Natural killer cell (primary cell): ENCODE measurements at places on chromosomes 6 and 20.

- no peak for DNase-seq
Measured at GRCh38 chr6:81242624-81243023, 509.9 kb downstream of the TENT5A start.

DNA sequence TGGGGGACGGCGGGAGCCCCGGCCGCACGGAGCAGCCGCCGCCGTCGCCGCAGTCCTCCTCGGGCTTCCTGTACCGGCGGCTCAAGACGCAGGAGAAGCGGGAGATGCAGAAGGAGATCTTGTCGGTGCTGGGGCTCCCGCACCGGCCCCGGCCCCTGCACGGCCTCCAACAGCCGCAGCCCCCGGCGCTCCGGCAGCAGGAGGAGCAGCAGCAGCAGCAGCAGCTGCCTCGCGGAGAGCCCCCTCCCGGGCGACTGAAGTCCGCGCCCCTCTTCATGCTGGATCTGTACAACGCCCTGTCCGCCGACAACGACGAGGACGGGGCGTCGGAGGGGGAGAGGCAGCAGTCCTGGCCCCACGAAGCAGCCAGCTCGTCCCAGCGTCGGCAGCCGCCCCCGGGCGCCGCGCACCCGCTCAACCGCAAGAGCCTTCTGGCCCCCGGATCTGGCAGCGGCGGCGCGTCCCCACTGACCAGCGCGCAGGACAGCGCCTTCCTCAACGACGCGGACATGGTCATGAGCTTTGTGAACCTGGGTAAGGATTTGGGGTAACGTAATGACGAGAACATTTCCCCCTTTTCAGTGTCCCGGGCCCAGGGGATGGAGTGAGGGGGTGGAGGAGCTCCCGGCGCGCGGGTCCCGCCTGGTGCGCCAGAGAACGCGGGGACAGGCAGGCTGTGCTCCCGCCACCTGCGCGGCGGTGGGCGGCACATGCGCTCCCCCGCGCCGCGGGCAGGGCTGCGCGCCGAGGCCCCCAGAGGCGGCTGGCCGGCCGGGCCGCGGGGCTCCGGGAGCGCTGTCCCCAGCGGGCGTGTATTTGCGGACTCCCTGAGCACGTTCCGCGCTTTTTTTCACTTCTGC is 1.4 kb downstream of the BMP6 start:
- no peak for DNase-seq

GRCh38 chr6:105831311-105832097 is 254.6 kb upstream of the PRDM1 start:
- no peak for DNase-seq

GRCh38 chr6:143180826-143181225 is 120.1 kb downstream of the AIG1 start:
- no peak for DNase-seq

- no peak for DNase-seq
Measured at GRCh38 chr20:16104783-16105182, 468.5 kb downstream of the KIF16B start.

- no peak for DNase-seq
Measured at GRCh38 chr6:132142768-132143167, 191.6 kb upstream of the CCN2 start.

GRCh38 chr20:32190616-32191415 is 16.7 kb downstream of the PLAGL2 start:
- no peak for DNase-seq

DNA sequence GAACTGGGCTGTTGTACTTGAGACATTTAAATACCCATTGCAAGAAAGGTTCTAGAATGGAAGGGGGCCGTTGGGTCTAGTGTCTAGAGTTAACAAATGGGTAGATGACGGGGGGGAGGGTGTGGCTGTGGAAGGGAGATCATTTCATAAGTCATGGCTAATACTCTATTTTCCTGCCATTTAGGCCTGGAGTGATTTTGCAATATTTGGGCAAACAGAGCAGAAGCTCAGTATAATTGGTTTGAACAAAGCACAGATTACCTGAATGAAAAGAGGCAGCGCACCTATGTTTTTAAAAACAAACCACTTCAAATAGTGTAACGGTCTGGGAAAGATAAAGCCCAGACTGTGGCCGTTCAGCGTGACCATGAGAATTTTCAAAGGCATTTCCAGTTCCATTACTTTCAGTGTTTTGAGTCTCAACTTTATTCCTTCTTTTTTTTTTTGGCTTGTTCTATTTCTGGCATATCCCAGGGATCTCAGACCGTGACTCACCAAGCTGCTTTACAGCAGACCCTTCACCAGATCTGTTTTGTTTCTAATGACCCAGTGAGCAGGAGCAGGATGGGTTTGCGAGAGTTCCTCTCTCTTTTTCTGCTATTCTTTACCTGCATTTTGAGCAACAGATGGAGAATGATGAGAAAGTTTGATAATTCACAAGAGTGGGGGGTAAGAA is 73.7 kb downstream of the LYRM2 start:
- no peak for DNase-seq

GRCh38 chr20:62938105-62938888 is at the start of gene GID8:
Gene GID8, plus strand, starts transcription at chr20:62938147. Its CDS starts 3,356 bp downstream, at chr20:62941503.
- DNase-seq: peak; percentile 69

GRCh38 chr20:24662752-24663365 is 193.4 kb downstream of the SYNDIG1 start:
- DNase-seq: no peak

- DNase-seq: no peak
Measured at GRCh38 chr20:38315290-38315966, 11.5 kb downstream of the BPI start.

DNA sequence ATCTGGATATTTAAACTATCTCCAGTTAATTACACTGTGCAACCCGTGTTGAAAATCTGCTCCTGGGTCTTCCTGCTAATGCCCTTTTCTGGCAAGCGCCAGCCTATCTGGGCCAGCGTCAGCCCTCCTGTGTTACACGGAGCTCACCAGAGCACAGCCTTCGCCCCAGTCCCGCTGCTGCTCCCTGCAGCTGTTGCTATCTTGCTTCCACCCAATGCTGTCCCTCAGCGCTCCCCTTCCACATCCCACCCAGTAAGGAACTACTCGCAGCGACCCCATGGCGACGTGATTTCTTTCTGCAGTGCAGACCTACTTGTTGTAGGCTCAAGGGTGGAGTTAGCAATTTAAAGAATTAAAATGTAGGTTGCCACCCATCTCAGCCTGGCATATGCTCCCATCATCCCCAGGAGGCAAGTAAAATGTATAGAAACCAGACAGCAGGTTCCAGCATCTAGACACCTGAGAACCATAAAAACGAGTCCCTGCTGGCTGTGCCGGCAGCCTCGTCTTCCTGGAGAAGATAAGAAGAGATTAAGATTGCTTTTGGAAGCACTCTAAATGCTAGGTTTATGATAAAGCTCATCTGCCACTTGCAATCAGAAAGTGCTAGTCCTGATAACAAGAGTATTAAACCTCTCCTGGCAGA is 254.3 kb upstream of the FOXQ1 start:
- DNase-seq: no peak

GRCh38 chr6:27332692-27333641 is 20.9 kb upstream of the POM121L2 start:
- peak; percentile 75 for DNase-seq

- no peak for DNase-seq
Measured at GRCh38 chr6:140586426-140587061, 1212.1 kb upstream of the CITED2 start.

GRCh38 chr20:62860391-62860923 is 1.2 kb downstream of the TCFL5 start:
- peak; percentile 23 for DNase-seq

- DNase-seq: no peak
Measured at GRCh38 chr6:53532942-53533341, 12.0 kb downstream of the GCLC start.

GRCh38 chr6:56366141-56366852 is 118.9 kb upstream of the COL21A1 start:
- no peak for DNase-seq

GRCh38 chr6:106275692-106276091 is 49.9 kb downstream of the ATG5 start:
- no peak for DNase-seq

GRCh38 chr20:63625771-63626423 is 1.0 kb downstream of the GMEB2 start:
- DNase-seq: peak; percentile 54

GRCh38 chr6:22001396-22002027 is 295.3 kb downstream of the PRL start:
- DNase-seq: no peak
